ENCODE measurements at places on chromosomes 5 and 9.

DNA sequence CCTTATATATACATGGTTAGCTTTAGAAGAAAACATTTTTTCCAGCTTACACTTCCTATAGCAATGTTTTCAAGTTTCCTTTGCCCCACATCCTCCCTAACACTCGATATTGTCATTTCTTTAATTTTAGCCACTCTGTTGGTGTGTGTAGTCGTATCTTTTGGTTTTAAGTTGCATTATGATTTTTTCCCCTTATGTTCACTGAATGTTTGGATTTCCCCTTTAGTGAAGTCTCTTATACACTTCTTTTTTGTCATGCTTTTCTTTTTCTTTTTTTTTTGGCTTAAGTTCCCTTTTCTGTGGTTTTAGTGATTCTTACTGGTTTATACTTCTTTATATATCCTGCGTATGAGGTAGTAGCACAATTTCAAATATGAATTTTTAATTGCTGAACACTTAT, 58.8 kb downstream of the KDM4C start:
- DNase-seq, result no peak

DNA sequence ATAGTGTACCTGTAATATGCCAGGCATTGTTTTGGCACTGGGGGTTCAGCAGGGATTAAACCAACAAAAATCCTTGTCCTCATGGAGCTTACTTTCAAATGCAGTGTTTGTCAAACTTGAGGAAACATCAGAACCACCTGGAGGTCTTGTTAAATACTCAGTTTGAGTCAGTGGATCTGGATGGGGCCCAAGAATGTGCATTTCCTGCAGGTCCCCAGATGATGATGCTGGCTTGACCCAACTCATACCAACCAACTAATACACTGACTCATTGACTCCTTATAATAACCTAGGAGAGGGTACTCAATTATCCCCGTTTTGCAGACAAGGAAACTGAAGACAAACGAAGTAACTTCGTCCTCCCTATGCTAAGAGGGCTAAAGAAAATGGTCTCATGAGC, 11.3 kb downstream of the WWC1 start:
- DNase-seq, result no peak

DNA sequence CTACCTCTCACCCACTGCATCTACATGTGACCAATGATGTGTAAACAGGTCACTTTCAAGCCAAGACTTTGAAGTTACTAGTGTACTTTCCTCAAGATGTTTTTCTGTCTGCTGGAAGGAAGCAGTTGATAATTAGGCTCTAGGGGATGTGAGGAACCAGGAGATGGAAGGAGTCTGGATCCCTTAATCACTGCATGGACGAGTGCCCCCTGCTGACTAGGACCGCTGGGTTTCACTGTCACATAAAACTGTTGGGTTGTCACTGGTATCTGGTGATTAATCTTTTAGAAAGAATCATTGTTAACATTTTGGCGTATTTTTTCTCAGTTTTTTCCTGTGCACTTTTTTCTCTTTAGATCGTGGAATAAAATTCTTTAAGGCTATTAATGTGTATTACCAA, 79.5 kb downstream of the SREK1 start:
- no peak for DNase-seq

GRCh38 chr9:19998823-19999455, 210.1 kb upstream of the SLC24A2 start:
- DNase-seq, result no peak

DNA sequence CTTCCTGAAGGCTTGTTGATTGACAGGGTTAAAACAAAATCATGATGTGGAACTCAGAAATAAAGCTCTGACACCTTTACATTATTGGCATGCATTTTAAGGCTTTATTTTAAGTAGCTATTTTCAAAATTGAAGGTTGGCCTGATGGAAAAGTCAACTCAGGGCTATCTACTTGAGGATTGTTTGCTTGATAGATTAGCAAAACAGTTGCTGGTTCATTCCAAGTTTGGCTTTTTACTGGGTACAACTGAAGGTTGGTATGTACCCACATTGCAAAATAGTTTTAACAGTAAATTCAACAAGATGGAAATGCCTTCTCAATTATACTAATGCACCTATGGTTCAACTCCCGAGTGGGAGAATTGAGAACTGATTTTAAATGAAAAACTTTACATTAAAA, 161.8 kb upstream of the ELL2 start:
- DNase-seq, result no peak

DNA sequence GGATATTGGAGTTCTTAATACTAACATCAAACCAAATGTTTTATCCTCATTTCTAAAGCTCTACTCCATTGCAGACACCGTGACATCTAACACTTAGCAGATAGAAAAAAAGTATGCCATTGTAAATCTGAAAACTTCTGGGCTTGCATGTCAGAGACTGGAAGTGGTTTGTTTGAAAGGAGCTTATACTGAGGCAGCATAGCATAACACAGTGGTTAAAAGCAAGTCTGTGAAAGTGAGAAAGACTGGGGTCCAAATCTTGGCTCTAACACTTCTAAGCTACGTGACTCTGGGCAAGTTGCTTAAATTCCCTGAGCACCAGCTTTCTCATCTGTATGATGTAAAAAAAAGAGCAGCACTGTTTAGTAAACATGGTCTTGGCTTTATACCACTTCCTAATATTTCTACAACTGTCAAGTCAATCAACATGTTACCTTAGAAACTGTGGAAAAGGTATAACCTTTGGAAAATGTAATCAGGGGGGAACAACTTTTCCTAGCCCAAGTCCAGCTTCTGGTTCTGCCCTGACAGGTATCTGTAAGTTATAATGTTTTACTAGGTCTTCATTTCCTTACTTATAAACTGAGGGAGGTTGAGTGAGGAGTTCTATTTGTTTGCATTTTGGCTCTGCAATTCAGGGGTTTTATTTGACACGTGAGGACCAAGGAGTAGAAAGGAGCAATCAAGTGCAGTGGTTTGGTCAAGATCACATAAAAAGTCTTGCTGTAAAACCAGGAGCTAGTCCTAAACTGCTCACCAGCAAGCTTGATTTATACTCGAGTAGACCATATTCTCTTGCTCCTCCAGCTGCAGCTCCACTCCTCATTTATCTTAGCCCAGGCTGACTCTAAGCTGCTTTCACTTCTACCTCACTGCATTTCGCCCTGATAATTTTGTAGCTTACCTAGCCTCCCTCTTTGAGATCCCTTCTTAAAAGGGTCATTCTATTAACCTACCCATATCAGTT, 541.0 kb downstream of the RAB3C start:
- no peak for DNase-seq

- DNase-seq, result no peak
These were observed 14.2 kb upstream of the CCDC180 start for GRCh38 chr9:97293207-97293721.

- no peak for DNase-seq
These were observed 80.9 kb upstream of the ALDH1B1 start for GRCh38 chr9:38311382-38312270.

Measured in NCI-H524 treated with DMSO at 0.1 percent for 48 hours (cell line).